ENCODE measurements at places on chromosomes 6 and 20. TPM values are rescaled to one million over a fixed set of nuclear protein-coding genes. Genes with fewer than 3 reads are reported as not detected.

DNA sequence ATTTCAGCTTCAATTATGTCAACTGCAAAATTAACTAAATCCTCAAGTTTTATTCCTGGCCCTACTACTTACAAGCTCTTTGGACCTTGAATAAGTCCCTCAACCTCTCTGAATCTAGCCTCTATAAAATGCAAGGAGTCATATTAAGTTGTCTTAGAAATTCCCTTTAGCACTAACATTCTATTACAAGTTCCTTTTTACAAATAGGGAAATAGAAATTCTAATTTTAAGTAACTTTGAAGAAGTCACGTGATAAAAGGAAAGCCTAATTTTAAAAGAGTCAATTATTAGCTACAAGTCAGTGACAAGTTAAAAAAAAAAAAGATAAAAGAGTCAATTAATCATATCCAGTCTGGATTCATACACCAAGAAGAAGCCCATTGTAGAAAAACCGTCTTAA, 24.6 kb upstream of the GTF3C6 start:
- no peak overlapping the region for H3K27ac ChIP-seq
- H3K36me3 ChIP-seq, result no peaks in the 10 kb centered on the region
- no peaks in the 10 kb centered on the region for H3K27me3 ChIP-seq
- no peak overlapping the region for H3K4me3 ChIP-seq

GRCh38 chr20:43846516-43846905, 68.1 kb upstream of the TOX2 start:
- H3K27ac ChIP-seq, result no peak overlapping the region
- no peak overlapping the region for H3K4me3 ChIP-seq
- H3K36me3 ChIP-seq, result no peaks in the 10 kb centered on the region

- no peak overlapping the region for H3K27ac ChIP-seq
- no peaks in the 10 kb centered on the region for H3K36me3 ChIP-seq
- no peaks in the 10 kb centered on the region for H3K27me3 ChIP-seq
- H3K4me1 ChIP-seq, result no peaks in the 10 kb centered on the region
- DNase-seq, result no peak
- no peak overlapping the region for H3K4me3 ChIP-seq
Observed at GRCh38 chr6:158764926-158765325, 54.2 kb downstream of the EZR start.

DNA sequence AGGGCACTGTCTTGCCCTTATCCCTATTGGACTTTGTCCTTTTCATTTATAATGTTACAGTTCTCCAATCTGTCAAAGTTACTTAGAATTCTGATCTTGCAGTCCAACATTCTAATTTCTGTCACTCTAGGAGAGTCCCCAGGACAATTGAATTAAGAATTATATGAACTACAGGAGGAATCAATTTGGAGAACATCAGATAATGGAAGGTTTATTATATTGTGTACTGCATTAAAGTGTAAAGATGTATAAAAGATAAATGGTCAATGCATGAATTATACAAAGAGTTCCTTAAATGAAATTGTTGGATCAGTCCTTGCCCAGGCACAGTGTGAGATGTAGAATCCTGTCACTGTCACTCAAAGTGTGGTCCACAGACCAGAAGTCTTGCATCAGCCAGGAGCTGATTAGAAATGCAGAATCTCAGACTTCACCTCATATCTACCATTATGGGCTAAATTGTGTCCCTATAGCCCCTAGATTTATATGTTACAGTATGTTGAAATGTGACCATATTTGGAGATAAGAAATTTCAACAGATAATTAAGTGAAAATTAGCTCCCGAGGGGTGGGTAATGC, 145.5 kb downstream of the BTBD3 start:
- no peaks in the 10 kb centered on the region for H3K27me3 ChIP-seq
- H3K36me3 ChIP-seq, result no peaks in the 10 kb centered on the region
- no peaks in the 10 kb centered on the region for H3K4me1 ChIP-seq
- no peak overlapping the region for H3K27ac ChIP-seq
- H3K4me3 ChIP-seq, result no peak overlapping the region

DNA sequence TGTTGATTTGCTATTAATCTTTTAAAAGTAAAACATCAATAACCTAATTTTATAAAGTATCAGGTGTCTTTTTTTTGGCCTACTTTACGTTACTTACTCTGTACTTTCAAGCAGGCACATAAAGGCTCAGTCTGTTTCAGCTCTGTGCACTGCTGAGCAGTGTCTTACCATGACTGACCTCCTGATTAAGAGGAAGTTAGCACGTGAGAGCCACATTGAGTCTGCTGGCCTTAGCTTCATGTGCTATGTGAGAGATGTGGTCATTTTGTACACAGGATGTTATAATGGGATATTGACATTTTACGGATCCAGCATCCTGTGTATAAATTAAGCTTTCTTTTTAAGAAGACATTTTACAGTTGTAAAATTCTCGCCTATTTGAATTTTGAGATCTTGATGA, 31.9 kb downstream of the ARID1B start:
- H3K27me3 ChIP-seq, result no peaks in the 10 kb centered on the region
- no peaks in the 10 kb centered on the region for H3K36me3 ChIP-seq
- DNase-seq, result no peak

DNA sequence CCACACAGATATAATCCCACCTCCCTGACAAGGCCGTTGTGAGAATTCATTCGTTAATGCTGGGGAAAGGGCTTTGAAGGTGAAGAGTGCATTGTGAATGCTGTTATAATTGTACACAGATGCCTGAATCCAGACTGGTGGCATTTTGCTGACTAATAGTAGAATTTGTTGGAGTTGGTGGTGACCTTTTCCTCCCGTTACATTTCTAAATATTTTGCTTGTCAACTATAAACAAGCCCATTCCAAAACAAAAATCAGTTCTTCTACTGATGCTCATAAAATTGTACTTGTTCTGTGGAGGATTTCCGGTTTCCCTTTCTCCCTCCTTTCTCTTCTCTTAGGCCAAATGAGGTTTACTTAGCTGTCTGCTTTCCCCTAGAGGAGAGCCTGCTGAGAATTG, 253.1 kb upstream of the SUPT3H start:
- H3K4me1 ChIP-seq, result no peaks in the 10 kb centered on the region
- no peak overlapping the region for H3K27ac ChIP-seq
- H3K36me3 ChIP-seq, result no peaks in the 10 kb centered on the region

DNA sequence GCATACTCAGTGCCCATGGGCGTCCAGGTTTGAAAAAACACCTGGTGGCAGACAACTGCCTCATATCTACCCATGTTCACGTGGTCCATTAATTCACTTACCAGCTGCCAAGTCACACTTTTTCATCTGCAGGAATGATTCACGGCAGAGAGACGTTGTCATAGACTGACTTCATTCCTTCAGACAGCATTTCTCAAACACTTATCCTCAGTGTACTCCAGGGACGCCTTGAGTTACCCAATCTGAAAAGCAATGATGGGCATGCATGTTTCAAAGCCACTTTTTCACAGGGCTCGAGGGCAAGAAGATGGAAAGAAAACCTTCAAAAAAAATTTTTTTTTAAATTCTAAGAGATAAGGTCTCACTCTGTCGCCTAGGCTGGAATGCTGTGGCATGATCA, 6.0 kb downstream of the MMP24OS start:
- no peaks in the 10 kb centered on the region for H3K36me3 ChIP-seq
- DNase-seq, result no peak
- no peak overlapping the region for H3K27ac ChIP-seq
- H3K4me3 ChIP-seq, result no peak overlapping the region
- H3K4me1 ChIP-seq, result peaks cover 10% of the 10 kb centered on the region
- no peaks in the 10 kb centered on the region for H3K27me3 ChIP-seq

GRCh38 chr6:159983641-159984080, 14.8 kb downstream of the IGF2R start:
- H3K27me3 ChIP-seq, result no peaks in the 10 kb centered on the region
- peaks cover 19% of the 10 kb centered on the region for H3K4me1 ChIP-seq
- no peak overlapping the region for H3K4me3 ChIP-seq
- no peak for DNase-seq

DNA sequence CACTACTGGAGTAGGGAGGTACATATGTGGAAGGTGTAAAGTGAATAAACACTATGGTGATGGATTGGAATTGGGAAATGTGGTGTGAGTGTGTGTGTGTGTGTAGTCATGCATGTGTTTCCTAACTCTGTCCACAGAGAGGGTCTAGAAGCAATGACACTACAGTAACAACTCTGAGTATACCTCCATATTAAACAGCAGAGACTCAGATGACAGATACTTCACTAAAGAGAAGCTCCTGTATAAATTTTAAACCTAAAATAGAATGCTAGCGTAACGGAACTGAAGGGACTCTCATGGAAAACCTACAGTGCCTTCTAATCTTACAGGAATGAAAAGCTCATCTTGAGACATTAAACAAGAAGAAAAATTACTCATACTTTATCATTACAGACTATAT, 150.5 kb downstream of the SLC16A10 start:
- DNase-seq, result no peak
- no peaks in the 10 kb centered on the region for H3K27me3 ChIP-seq
- H3K4me3 ChIP-seq, result no peak overlapping the region

DNA sequence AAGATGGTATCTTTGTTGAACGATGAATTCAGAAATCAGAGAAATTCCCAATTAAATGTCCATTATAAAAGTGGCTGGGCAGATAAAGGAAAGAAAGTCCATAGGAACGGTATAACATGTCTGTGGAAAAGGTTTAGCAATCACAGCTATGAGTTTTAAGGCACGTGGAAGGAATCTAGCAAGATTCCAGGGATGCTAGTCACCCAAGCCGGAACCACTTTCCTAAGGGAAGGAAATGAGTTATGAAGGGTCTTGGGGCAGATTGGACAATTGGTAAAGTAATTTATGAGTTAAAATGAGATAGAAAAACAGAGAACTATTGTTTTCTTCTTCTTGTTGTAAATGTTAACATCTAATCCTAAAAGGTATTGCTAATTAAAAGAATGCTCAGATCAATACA, 384.8 kb downstream of the ADGRB3 start:
- no peaks in the 10 kb centered on the region for H3K36me3 ChIP-seq
- H3K4me3 ChIP-seq, result no peak overlapping the region
- H3K27me3 ChIP-seq, result no peaks in the 10 kb centered on the region
- H3K27ac ChIP-seq, result no peak overlapping the region
- H3K4me1 ChIP-seq, result no peaks in the 10 kb centered on the region
- no peak for DNase-seq

GRCh38 chr6:160054913-160055312, 66.7 kb upstream of the SLC22A1 start:
- no peaks in the 10 kb centered on the region for H3K4me1 ChIP-seq
- no peaks in the 10 kb centered on the region for H3K27me3 ChIP-seq
- H3K27ac ChIP-seq, result peak overlapping the region; percentile 64
- no peaks in the 10 kb centered on the region for H3K36me3 ChIP-seq

GRCh38 chr20:49675368-49676151, 38.1 kb downstream of the B4GALT5 start:
- no peaks in the 10 kb centered on the region for H3K27me3 ChIP-seq
- H3K27ac ChIP-seq, result no peak overlapping the region
- no peak for DNase-seq
- H3K4me1 ChIP-seq, result no peaks in the 10 kb centered on the region

- DNase-seq, result peak; percentile 46
- H3K27ac ChIP-seq, result no peak overlapping the region
- H3K4me1 ChIP-seq, result no peaks in the 10 kb centered on the region
- H3K4me3 ChIP-seq, result no peak overlapping the region
Observed at GRCh38 chr6:118618676-118619377, 32.6 kb downstream of the CEP85L start.

DNA sequence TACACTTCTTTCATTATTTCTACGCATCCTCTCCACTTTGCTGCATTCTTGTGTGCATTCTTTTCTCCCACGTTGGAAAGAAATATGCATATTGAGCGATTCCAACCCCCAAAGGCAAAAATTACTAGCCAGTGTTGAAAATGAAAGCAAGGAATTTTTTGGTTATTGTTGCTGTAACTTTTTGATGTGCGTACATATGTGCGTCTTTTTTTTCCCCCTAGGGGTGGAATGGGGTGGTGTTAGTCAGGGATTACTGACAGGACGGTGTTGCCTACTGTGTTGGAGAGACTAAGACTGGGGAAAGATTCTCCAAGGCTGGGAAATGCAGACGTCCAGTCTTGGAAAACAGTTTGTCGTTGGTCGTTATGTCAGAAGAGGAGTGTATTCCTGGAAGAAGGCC, 44.2 kb upstream of the ESR1 start:
- peak overlapping the region; percentile 84 for H3K27ac ChIP-seq
- peak overlapping the region; percentile 42 for H3K4me3 ChIP-seq
- peaks cover 9% of the 10 kb centered on the region for H3K4me1 ChIP-seq
- DNase-seq, result peak; percentile 56
- no peaks in the 10 kb centered on the region for H3K27me3 ChIP-seq
- no peaks in the 10 kb centered on the region for H3K36me3 ChIP-seq

DNA sequence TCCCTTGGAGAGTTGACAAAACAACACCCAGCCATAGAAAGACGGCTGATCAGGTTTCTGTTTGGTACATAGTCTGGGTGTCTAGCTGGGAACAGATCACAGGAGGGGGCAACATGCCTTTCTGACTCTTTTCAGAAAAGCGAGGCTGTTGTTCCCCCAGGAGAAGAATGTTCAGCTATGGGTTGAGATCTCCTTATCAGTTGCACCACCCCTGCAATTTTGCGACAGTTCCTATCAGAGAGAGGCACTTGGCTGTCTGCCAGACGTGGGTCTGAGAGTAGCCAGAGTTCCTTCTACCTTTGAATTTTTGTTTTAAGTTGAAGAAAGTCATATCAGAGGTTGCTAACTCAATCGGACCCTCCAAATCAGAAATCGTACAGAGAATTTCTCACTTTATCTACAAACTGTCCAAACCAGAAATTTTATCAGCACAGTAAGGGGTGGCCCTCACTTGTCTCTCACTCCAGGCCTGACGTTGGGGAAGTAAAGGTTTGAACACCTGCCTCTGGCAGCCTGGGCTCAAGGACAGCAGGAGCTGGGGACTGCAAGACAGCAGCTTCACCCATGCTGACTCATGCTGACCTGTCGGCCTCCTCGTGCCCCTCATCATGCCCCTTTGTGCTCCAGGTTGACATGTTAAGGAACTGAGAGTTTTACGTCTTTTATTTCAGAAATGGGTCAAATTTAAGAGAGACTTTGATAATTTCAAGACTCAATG, 42.3 kb downstream of the TMC2 start:
- H3K36me3 ChIP-seq, result no peaks in the 10 kb centered on the region
- no peaks in the 10 kb centered on the region for H3K27me3 ChIP-seq
- no peak for DNase-seq
- no peak overlapping the region for H3K27ac ChIP-seq

DNA sequence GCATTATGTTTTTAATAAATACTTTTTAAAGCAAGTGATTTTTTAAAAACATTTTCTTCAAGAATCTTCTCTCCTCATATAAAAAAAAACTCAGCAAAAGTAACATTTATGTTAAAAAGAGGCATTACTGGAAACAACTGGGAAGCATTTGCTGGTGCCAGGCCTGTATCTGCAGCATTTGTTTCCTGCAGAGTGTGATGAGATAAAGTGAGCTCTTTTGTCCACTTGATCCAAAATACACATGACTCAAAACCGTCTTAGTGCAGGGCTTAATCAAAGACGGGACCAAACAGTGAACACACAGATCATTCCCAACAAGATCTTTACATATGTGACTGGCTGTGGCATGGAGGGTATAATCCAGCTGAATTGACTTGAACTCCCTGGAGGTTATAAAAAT, 28.3 kb upstream of the RIPPLY2 start:
- no peaks in the 10 kb centered on the region for H3K4me1 ChIP-seq
- no peaks in the 10 kb centered on the region for H3K36me3 ChIP-seq

The GTF3C6 gene
- 34.0 TPM for total RNA-seq

The ZNF391 gene
- total RNA-seq, result 4.6 TPM

The DBNDD2 gene
- total RNA-seq, result 73.5 TPM

The ID4 gene
- total RNA-seq, result 41.5 TPM

The SUMO4 gene
- total RNA-seq, result 5.9 TPM

The EYS gene
- not detected for total RNA-seq

The UNC93A gene
- not detected for total RNA-seq

The MYH7B gene
- 3.0 TPM for total RNA-seq

The PTCRA gene
- total RNA-seq, result not detected

The TCF21 gene
- 1.5 TPM for total RNA-seq

The PCSK2 gene
- not detected for total RNA-seq

Data from uterus (tissue), 4 donors.